ENCODE measurements at places on chromosomes 12 and 14.

DNA sequence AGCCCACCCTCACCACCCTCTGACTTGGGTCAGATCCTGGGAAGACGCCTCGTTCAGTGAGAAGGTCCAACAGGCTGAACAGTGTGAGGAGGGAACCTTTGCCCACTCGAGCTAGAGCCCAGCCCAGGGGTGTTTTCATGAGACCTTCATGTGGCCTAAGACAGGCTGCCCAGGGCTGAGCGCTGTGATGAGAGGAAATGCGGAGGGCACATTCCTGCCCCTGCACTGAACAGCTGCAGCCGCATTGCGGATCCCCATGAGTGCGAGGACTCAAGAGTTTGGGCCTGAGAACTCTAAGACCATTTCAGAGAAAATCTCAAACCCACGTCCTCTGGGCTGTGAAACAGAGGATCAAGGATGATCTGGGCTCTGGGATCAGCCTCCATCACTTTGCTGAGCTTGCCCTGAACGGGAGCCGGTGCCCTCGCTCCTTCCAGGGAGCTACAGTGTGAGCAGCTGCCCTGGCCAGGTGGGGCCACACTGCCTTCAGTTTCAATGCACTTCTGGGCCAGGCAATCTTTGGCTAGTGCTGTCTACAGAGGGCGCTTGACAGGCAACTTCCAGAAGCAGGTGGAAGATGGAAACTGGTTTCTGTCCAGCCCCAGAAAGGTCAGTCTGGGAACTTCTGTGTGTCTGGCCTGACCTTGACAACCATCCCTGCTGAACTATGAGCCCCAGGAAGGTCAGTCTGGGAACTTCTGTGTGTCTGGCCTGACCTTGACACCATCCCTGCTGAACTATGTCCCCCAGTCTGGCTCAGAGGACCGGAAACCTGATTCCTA lies 43.5 kb upstream of the P2RX7 start:
- no peak for DNase-seq

DNA sequence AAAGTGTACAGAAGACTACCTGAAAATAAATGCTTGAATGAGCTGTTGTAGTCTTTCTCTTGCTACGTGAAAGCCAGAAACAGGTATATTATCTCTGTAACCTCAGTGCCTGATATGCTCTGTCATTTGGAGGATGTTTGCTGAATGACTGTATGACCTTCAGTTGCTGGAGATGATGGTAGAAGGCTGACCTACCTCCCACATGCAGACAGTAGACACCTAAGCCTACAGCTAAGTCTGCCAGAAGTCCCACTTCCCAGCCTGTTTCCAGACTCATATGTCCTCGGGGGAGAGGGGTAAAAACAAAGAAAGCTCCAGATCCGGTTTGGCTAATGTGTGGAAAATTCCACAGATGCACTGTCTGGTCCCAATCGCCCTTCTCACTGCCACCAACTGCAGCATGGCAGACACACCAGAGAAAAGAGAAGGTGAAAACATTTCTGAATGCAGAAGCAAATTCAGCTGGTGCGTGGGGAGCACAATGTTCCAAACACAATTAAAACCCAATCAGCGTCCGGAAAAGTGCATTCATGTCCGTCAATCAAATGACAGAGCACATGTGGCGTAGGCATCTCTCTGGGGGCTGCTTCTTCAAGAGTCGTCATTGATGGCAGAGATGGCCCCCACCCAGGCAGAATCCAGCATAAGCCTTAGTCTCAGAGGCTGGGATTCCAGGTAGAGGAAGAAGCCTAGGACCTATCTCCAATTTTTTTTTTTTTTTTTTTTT lies 76.3 kb upstream of the TBX3 start:
- no peak for DNase-seq

DNA sequence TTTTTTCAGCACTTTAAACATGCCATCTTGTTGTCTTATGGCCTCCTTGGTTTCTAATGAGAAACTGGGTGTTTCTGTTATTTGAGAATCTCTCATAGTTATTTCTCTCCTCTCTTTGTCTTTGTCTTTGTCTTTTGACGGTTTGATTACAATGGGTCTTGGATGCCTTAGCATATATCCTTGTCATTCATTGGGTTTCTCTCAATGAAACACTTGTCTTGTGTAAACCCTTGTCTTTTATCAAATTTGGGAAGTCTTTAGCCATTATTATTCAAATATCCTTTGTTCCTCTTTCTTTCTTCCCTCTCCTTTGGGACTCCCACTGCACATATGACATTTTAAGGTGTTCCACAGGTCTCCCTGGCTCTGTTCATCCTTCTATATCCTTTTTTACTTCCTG lies 373.5 kb upstream of the TBX3 start:
- DNase-seq = no peak

GRCh38 chr12:12467264-12467663 lies 95.4 kb downstream of the DUSP16 start:
- DNase-seq = no peak

DNA sequence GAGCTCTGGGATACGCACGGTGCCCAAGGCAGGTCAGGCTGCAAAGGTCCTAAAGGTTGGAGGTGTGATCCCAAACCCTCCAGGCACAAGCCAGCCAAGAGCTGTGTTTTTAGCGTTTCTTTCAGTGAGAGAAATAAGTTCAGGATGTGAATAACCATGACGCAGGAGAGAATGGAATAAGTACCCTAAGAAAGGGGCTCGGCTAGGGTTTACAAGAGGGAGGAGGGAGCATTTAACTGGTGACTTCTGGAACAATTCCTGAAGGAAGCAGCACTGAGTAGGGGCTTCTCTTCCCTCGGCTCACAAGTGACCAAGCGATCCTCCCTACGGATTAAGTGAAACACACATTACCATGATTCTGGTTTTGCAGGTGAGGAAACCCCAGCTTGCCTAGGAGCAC lies 29.4 kb downstream of the SSH1 start:
- no peak for DNase-seq

DNA sequence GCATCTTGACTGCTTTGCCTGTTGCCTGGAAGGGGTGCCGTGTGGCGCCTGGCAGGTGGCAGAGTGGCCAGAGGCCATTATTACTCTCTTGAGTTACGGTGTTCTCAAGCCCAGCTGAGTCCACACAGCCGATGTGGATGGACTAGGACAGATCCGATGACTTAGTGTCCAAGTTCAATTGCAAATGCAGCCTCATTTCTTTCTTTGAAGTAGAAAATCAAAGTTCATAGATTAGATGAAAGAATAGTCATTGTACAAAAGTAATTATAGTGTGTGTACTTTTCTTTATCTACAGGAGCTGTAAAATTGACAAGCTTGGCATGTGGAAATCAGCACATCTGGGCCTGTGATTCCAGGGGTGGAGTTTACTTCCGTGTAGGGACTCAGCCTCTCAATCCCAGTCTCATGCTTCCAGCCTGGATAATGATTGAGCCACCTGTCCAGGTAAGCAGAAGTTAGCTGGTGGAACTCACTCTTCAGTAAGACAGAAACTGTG lies 44.7 kb downstream of the ANKRD9 start:
- no peak for DNase-seq

DNA sequence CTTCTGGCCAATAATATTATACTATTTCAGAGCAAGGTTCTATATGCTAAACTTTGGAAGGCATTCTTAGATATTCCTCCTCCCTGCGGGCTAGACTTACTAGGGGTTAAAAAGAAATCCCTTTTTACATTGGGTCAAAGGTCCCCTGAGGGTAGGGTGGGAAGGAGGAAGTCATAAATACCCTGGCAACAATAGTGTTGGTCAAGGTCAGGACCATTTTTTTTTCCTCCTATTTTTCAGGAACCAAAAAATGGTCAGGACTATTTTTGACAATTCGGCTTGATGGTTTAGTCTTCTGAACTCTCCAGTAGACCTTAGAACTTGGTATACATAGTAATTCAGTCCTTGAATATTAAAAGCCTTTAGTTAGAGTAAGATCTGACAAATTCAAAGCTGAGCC lies 4.5 kb upstream of the NANOG start:
- DNase-seq = no peak

DNA sequence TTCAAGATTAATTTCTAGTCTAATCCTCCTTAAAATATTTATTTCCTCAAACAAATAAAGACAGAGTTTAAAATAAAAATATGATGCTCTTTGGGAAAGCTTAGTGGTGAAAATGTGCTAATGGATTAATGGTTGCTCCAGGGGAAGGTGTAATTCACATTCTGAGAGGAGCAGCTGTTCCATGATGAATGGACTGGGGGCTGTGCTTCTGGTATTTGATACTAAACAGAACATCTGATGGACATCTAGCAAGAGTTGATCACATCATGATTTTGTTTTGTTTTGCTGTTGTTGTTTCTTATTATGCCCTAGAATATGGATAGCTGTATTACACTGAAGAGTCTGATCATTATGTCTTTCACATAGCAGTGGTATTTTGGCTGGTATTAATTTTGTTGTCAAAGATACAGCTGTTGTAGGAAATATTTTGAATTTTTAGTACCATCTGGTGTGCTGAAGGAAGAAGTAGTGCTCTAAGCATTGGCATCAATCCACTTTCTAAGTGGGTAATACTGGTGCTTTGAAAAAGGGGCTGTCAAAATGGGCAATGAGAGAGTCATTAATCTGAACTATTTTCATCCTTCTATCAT lies 296.4 kb downstream of the ADAMTS20 start:
- DNase-seq = no peak

DNA sequence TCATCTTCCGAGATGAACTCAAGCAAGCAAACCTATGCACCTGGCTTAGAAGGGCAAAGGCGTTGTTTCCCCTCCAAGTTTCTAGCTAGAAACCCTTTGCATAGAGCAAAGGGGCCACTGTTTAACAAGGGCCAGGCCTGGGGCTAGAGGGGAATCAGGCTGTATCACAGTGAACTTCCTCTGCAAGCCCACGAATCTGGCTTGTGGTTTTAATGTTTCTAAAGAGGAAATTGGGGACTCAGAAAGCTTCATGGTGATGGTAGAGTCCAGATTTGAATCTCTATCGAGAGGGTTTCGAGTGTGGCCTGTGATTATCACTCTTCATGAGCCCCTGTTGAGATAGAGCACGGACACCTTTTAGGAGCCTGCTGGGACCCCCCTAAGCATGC lies 189.9 kb downstream of the VRK1 start:
- DNase-seq = no peak

GRCh38 chr14:103123634-103124500 lies 606 bp downstream of the TNFAIP2 start:
- DNase-seq = no peak

DNA sequence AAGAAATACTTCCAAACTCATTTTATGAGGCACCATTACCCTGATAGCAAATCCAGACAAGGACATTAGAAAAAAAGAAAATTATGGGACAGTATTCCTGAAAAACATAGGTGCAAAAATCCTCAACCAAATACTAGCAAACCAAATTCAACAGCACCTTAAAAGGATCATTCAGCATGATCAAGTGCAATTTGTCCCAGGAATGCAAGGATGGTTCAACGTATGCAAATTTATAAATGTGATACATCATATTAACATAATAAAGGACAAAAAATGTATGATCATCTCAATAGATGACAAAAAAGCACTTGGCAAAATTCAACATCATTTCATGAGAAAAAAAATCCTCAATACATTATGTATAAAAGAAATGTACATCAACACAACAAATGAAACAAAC lies 162.9 kb downstream of the DUSP6 start:
- DNase-seq = no peak

DNA sequence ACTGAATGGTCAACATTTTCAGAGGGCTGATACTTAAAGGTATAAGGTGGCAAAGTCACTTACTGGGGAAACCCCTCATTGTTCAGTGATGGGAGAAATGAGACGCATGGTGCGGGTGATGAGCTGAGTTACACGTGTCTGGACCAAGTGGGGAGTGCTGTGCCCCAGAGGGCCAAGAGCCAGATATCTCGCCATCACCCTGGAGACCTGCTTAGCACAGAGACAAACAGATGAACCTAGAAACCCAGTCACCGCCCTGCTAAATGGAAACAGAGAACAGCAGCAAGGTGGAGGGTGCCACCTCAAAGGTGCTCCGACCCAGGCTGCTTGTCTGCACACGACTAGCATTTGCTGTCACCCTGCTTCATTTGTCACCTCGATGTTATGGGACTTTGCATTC lies 92.4 kb downstream of the RBM19 start:
- DNase-seq = no peak

- no peak for DNase-seq
Measured at GRCh38 chr12:63129927-63130326, 21.1 kb downstream of the AVPR1A start.
